ENCODE measurements at places on chromosomes 12 and 14. TPM values are rescaled to one million over a fixed set of nuclear protein-coding genes. Genes with fewer than 3 reads are reported as not detected.

MOK gene
- total RNA-seq: 32.7 TPM

KRT79 gene
- total RNA-seq: not detected

TSHR gene
- 0.98 TPM for total RNA-seq

SERPINA10 gene
- not detected for total RNA-seq

HIP1R gene
- 87.8 TPM for total RNA-seq

STXBP6 gene
- total RNA-seq: 3.9 TPM

ATG101 gene
- total RNA-seq: 32.1 TPM

PTPRR gene
- 0.50 TPM for total RNA-seq

GARIN6 gene
- total RNA-seq: not detected

YBX3 gene
- total RNA-seq: 347 TPM

CLEC4E gene
- 4.3 TPM for total RNA-seq

P2RX2 gene
- 0.19 TPM for total RNA-seq

CEBPE gene
- total RNA-seq: not detected

NXPH4 gene
- 0.16 TPM for total RNA-seq

KRT83 gene
- total RNA-seq: not detected

AMHR2 gene
- total RNA-seq: not detected

TRPV4 gene
- 6.0 TPM for total RNA-seq

TMEM132C gene
- total RNA-seq: 0.28 TPM

KTN1 gene
- 155 TPM for total RNA-seq

DBX2 gene
- not detected for total RNA-seq
